HL-60 (cell line): ENCODE measurements at places on chromosomes 3 and 15.

- DNase-seq = no peak
These were observed 196.2 kb downstream of the TUSC7 start for GRCh38 chr3:116905794-116906193.

DNA sequence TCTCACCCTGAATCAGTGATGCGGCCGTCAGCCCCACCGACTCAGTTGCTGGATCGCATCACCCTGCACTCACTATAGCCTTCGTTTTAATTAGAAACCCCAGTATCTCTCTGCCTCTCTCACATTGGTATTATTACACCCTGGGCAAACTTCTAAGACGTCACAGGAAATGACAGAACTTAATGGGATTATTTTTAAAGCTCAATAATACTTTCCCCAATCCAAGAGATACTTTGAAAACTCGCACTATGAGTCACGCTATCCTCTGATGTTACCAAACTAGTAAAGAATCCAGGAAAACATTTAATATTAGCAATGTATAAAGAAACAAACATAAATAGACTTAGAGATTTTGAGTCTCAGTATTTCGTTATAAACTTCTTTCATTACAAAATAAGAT, 36.6 kb downstream of the RUBCN start:
- DNase-seq = no peak

DNA sequence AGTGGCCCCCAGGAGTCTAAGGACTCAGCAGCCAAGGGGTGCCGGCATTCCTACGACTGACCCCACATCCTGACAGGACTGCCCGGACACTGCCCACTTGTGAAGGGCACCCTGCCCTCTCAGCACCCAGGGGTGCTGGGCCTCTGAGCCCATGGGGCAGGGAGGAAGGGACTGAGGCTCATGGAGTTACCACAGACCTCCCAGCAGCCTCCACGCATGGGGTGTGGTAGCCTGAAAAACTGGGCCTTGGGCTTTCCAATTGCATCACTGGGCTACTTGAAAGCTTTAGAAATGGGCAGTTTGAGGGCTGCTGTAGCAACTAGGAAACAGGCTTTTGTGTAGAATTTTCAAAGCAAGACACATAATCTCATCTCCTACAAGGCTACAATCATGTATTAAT, 13.2 kb downstream of the TKT start:
- no peak for DNase-seq

- DNase-seq = no peak
These were observed 119.4 kb upstream of the CGNL1 start for GRCh38 chr15:57256939-57257338.

GRCh38 chr3:13332158-13332557, 88.0 kb downstream of the NUP210 start:
- DNase-seq = no peak

- DNase-seq = no peak
These were observed 43.8 kb downstream of the SPSB4 start for GRCh38 chr3:141094790-141095545.

GRCh38 chr3:161430307-161430706, 59.0 kb upstream of the SPTSSB start:
- DNase-seq = no peak

GRCh38 chr15:72306211-72306785, 13.7 kb downstream of the CELF6 start:
- peak; percentile 72 for DNase-seq

GRCh38 chr3:59772416-59773408, 722.9 kb upstream of the CFAP20DC start:
- DNase-seq = no peak
